NCI-H446 treated with DMSO at 0.1 percent for 48 hours (cell line): ENCODE measurements at places on chromosomes 6 and 20.

DNA sequence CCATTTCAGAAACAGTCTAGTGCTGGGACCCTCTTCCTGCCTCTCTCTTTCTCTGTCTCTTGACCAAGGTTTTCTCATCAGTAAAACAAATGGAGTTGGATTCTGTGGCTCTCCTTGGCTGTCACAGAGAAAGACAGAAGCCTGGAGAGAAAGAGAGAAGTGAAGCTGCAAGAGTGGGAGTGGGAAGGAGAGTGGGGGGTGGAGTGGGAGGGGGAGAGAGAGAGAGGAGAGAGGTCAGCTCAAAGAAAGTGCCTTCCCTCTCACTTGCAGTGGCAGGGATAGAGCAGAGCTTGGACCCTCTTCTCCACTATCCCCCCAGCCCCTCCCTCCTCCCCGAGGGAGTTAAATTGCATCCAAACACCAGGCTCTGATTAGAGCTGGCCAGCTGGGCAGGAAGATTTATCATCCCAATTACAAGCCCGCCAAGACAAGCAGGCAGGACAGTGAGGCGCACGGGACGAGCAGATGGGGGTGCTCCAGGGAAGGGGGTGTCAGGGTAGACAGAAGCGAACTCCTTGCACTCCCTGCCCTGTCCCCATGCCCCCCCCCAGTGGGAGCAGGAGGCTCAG is 74.3 kb downstream of the CD40 start:
- DNase-seq: no peak

DNA sequence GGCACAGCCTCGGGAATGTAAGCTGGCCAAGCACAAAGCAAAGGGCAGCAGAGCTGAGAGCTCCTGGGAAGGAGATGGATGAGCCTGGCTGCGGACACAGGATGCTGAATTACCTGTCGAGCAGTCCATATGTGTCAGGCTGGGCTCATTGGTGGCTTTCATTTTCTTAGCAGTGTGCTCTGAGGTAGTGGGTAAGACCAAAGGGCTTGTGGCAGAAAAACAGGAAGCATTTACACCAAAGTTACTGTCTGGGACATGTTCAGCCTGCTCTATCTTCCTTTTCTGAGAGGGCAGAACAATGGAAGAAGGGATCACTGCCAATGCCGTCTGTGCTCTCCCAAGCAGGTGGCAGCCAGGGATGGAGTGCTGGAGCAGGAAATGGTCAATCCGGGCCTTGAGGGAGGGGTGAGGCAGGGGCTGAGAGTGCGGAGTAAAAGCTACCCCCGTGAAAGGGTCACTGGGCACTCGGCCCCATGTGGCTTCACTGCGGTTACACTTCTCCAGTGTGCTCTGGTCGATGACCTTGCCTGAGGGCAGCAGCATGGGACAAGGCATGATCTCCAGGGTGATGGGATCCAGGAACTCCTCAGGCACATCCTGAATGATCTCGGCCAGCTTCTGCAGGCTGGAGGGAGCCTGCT is 36.9 kb upstream of the AVP start:
- DNase-seq: no peak

- DNase-seq: no peak
Measured at GRCh38 chr6:16555550-16555949, 205.7 kb downstream of the ATXN1 start.

GRCh38 chr20:58774214-58774613 is 76.5 kb downstream of the GNAS-AS1 start:
- DNase-seq: no peak

DNA sequence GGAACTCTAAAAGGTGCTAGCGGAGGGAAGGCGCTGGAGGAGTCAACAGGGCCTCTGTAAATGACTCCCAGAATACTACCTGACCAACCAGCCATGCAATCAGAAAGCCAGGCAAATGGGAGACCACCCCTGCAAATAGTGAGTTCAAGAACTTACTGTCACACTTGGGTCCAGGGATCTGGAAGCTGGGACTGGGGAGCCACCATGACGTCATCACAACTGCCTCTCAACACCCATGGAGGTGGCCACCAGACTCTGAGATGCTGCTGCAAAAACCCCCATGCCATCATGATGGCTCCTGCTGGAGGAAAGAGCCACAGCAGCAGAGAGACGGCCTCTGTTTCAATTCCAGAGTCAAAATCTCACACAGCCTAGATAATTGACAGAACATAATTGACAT is 8.5 kb upstream of the PDYN start:
- no peak for DNase-seq
